ENCODE measurements at places on chromosomes 4 and X. TPM values are rescaled to one million over a fixed set of nuclear protein-coding genes. Genes with fewer than 3 reads are reported as not detected.

The TDO2 gene
- not detected for polyA plus RNA-seq

The CNGA2 gene
- not detected for polyA plus RNA-seq

The EPGN gene
- not detected for polyA plus RNA-seq

DNA sequence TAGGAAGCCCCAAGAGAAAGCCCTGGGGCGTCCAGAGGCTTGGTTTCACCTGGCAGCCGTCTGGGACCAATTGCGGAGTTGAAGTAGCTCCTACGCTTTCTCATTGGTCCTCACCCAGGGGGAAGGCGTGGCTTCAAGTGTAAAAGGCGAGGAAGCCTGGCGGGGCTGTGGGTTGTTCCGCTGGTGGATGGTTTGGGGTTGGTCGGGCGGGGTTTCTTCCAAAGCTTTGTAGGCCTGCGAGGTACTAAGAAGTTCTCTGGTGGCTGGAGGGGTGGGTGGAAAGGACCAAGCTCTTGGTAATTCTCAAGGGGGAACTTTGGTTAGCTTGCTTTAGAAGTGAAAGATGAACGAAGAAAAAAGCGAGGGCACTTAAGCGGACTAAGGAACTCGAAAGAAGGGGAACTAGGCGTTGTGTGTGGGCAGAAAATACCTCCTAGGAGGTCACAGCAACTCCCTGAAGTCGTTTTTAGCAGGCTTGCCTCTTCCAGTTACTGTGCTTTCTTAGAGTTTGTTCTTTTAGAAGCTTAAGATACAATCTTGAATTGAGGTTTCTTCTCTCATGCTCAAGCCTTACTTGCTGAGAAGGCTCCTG, 36.6 kb downstream of the CCNG2 start:
- peaks cover 20% of the 10 kb centered on the region for H3K4me1 ChIP-seq
- no peaks in the 10 kb centered on the region for H3K27me3 ChIP-seq
- H3K4me3 ChIP-seq = peak overlapping the region; percentile 59
- DNase-seq = peak; percentile 75
- peak overlapping the region; percentile 79 for H3K27ac ChIP-seq
- H3K36me3 ChIP-seq = no peaks in the 10 kb centered on the region

GRCh38 chrX:155112171-155112570, 40.9 kb downstream of the BRCC3 start:
- peaks cover 7% of the 10 kb centered on the region for H3K36me3 ChIP-seq
- H3K4me3 ChIP-seq = no peak overlapping the region
- DNase-seq = no peak
- H3K27me3 ChIP-seq = no peaks in the 10 kb centered on the region
- no peak overlapping the region for H3K27ac ChIP-seq

All from CD14-positive monocyte (primary cell).